HepG2 (cell line): ENCODE measurements at places on chromosomes 4 and X.
A peak's percentile ranks its signal among the peaks of the same experiment; 100 is the strongest.

- DNase-seq = no peak
Measured at GRCh38 chrX:19487520-19488200, 27.6 kb downstream of the MAP3K15 start.

GRCh38 chr4:10659251-10659650 lies 25.3 kb downstream of the CLNK start:
- no peak for DNase-seq

DNA sequence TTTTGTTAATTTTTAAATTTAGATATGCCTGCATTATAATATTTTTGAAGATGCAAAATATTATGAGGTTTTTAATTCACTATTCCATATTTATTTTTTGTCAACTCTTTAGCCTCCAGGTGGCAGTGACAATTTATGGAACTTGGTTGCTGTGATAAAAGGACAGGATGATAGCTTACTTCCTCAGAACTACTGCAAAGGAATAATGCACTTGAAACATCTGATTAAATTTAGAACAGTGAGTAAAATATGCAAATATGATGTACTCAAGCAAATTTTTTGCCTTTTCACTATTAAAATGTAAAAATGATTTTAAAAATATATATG lies 45.1 kb downstream of the SPATA4 start:
- peak; percentile 5 for DNase-seq

DNA sequence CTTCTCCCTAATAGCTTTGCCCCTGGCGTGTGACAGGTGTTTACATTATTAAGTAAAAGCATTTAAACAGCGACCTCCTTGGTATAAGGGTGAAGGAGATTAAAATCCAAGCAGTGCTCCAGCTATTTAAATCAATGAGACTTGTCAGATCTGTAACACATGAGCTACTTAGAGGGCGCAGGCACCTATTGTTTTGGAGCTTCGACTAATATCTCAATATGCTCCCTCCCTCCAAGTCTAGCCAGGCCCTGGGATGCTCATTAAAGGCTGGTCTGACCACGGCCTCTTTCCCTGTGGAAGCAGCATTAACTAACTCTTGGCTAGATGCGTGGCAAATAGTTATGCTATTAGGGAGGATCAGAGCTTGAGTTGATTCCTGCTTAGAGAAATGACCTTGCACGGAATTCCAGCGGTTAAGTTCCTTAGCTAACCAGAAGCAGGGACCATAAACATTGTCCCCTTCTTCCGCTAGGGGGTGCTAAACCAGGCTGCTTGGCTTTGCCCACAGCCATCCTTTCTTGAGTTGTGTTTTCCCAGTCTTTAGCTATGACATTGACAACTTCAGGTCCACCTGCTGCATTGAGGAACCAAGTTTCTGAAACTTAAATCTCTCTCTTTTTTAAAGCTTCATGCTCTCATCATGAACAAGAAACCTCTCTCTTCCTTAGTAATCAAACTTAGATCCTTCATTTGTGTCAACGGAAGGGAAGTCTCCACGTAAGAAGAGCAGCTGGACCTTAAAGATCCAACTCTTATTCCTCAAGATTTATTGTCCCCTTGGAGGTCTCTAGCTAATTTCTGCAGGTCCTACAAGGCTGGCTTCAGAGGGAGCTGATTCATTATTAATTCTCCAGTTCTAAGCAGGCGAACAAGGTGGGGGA lies 80.7 kb upstream of the IGFBP7 start:
- DNase-seq = peak; percentile 18
